Naive B cell (primary cell): ENCODE measurements at places on chromosomes 16 and 17.

- no peak for DNase-seq
Observed at GRCh38 chr16:31190061-31190460, 10.1 kb downstream of the FUS start.

DNA sequence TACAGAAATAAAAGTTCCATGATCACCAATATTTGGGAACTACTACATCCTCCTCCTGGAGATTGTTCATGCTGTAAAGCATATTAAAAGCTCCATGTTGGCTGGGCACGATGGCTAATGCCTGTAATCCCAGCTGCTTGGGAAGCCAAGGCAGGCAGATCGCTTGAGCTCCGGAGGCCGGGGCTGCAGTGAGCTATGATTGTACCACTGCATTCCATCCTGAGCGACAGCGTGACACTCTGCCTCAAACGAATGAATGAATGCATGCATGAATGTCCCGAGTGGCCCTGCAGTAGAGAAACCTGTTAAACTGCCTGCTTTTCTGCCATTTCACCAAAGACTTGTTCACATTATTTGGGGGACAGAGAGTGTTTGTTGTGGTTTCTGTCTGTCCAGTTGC is 15.0 kb downstream of the CNEP1R1 start:
- no peak for DNase-seq

DNA sequence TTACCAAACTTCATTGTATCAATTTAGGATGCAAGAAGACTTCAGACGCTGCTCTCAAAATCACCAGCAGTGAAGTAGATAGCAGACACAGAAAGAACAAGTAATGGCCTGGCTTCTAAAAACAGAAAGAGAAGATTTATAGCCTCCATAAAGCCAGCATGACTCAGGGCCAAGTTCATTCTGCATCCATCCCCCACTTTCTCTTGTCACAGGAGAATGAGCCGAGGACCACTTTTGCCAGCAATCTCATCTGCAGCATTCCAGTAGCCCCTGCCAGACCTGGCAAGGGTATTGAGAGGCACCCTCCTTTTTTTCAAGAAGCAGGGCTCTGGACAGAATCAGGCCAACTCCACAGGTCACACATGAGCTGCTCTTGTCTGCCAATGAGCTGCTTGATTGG is 355.4 kb upstream of the SOX9 start:
- no peak for DNase-seq

DNA sequence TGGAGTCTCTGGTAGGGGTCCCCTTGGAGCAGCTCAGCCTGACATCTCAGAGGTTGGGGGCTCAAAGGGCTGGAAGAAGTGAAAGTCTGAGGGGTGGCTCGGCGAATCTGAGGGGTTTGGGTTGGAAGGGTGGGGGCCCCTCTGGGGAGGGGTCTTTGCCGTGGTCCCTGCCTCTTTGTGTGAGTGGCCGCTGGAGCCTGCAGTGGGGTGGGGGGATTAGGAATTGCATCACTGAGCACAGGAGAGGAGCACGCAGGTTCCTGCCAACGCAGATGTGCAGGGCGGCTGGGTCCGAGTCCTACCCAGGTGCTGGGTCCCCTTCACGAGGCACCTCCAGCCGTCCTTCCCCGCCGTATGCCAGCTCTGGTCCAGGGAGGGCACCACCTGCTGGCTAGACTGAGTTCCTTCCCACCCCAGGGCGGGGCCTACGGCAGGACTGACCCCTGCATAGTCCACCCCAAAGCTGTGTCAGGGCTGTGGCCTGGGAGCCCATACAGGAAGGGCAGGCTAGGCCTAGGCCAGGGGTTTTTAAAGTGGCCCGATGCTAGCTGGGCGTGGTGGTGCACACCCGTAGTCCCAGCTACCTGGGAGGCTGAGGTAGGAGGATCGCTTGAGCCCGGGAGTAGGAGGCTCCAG is 9.9 kb downstream of the FMNL1 start:
- DNase-seq: no peak

DNA sequence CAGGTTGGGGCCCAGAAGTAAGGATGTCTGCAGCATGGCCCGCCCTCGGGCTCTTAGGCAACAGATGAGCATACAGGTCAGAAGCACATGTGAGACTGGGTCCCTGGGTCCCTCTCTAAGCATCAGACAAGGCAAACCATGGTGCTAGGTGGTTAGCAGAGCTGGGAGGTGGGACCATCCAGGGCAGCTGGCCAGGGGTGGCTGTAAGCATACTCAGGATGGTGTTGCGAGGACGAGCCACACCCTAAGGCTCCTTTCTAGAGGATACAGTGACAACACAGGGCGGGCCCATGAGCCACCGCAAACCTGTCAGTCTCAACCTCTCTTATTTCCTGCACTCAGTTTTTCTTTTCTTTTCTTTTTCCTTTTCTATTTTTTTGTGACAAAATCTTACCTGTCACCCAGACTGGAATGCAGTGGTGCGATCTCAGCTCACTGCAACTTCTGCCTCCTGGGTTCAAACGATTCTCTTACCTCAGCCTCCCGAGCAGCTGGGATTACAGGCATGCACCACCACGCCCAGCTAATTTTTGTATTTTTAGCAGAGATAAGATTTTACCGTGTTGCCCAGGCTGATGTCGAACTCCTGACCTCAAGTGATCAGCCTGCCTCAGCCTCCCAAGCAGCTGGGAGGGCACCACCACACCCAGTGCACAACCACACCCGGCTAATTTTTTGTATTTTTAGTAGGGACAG is 3.6 kb downstream of the FA2H start:
- no peak for DNase-seq

DNA sequence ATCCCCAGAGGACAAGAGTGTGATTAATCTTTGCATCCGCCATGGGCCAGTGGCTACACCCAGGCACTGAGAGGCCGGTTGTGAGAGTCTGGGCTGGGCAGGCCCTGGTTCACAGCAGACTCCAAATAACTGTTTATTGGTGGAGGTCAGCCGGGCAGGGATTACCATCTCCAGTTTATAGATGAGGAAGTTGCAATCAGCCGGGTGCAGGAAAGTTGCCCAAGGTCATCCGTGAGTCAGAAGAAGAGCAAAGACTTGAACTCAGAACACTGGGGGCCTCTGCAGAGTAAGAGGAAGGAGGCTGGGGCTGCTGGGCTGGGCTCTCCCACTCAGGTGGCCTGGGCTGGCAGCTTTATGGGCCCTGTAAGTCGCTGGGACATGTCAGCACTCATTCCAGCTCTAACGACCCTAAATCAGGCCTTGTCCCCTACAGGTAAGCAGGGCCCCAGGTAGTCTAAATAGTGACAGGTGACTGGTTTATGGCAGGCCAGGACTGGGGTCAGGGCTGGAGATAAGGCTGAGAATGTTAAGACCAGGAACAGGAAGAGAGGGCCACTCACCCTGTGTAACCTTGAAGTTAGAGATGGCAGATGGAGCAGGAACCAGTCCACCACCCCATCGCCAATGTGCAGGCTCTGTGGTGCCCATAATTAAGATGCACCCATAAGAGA is 2.1 kb upstream of the CA4 start:
- DNase-seq: no peak

DNA sequence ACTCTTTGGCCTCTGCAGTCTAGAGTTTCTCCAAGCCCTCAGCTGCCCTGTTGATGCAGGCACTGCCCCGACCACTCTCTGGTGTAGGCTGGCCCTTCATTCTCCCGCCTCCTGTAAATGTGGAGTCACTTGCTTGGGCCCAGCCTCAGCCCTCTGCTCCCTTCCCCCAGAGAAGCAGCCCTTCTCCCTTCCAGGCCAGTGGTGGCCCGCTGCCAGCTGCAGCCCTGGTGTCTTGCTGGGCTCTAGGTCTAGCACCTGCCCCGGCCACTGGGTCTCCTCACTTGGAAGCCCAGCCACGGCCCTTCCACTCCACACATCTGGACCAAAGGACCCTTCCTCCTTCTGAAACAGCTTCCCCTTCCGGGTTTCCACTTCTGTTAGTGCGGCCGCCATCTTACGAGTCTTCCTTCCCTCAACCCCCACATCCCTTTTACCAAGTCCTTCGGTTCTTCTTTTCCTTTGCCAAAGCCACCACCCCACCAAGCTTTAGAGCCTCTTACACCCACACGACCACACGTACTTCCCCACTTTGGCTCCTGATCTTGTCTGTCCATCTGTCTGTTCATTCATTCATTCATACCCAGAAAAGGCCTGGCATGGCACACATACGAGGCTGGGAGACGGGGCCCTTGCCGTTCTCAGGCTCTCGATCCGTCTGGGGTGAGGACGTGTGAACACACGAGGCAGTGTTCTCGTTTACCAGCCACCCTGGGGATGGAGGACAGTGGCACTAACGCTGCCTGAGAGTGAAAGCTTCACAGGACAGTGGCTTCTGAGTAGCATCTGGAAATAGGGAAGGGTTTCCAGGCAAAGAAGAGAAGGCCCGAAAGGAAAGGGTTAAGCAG is 68.0 kb downstream of the ABR start:
- DNase-seq: no peak

DNA sequence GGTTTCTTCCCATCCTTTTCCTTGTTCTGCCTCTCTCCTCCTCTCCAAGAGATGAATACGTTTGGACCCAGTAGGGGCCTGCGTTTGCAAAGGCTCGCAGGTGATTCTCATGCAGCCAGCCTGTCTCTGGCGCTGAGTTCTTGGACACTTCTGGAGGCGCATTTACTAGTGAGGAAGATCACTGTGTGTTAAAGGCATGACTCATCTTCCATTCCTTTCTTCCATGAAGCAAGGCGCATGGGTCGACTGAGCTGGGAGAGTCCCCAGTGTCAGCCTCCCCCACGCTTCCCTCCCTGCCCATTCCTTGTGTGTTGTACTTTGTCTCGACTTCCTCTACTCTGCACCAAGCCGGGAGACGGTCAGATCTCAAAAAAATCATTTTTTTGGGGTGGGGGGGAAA is 159.9 kb upstream of the EEF2KMT start:
- no peak for DNase-seq

DNA sequence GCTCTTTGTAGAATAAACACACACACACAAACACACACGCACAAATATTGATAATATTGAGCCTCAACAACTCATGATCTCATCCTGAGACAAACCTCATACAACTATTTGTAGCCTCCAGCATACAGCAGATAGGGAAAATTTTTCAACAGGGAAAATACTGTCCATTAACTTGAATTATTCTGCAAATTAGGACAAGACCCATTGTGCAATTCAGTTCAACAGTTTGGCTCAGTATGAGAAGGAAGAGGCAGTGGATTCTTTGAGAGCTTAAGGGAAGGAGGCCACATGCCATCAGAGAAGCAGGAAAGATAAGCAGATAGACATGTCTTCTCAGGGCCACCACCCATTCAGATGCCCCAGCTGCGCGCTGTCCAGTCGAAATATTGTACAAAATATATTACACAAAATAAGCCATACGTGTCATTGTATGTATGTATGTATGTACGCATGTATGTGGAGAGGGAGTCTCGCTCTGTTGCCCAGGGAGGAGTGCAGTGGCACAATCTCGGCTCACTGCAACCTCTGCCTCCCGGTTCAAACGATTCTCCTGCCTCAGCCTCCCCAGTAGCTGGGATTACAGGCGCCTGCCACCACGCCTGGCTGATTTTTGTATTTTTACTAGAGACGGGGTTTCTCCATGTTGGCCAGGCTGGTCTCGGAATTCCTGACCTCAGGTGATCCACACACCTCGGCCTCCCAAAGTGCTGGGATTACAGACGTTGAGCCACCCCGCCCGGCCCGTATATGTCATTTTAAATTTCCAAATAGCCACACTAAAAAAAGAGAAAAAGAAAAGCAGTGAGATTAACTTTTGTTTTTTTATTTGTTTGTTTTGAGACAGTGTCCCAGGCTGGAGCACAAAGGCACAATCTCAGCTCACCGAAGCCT is 1.8 kb downstream of the ZC3H7A start:
- no peak for DNase-seq
